ENCODE measurements at places on chromosomes 4 and X.
A peak's percentile ranks its signal among the peaks of the same experiment; 100 is the strongest.

GRCh38 chr4:48450740-48451139 is 32.4 kb upstream of the SLC10A4 start:
- no peak for DNase-seq

DNA sequence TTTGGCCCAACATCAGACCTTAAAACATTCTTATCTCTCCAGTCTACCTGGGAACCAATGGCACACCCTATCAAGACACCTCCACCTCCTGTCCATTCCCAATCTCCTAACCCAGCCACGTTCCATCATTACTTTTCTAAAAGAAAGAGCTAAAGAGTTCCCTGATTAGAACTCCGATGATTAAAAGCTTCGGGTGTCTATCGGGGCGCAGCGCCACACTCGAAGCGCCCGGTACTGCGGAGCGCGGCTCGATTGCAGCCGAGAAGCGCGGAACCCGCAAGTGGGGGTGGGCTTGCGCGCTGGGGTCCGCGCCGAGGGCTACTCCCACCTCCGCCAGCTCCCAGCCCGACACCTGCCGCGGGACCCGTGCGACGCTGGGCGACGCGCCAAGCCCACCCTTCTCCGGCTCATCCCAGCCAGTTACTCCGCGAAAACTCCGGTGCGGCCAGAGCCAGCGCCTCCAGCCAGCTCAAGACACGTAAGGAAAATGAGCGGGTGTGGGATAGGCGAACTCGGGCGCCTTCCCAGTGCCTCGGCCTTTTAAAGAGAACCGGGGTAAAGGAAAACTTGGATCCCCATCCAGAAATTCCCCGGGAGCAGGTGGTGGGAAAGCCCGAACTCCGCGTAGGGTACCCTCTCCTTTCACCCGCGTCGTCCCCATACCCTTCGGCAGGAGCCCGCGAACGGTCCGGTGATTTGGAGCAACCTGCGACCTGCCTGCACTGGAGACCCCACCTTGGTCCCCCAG is 593 bp downstream of the NPY1R start:
- no peak for DNase-seq

- DNase-seq, result no peak
These were observed 97.5 kb downstream of the SNCA start for GRCh38 chr4:89739311-89739988.

DNA sequence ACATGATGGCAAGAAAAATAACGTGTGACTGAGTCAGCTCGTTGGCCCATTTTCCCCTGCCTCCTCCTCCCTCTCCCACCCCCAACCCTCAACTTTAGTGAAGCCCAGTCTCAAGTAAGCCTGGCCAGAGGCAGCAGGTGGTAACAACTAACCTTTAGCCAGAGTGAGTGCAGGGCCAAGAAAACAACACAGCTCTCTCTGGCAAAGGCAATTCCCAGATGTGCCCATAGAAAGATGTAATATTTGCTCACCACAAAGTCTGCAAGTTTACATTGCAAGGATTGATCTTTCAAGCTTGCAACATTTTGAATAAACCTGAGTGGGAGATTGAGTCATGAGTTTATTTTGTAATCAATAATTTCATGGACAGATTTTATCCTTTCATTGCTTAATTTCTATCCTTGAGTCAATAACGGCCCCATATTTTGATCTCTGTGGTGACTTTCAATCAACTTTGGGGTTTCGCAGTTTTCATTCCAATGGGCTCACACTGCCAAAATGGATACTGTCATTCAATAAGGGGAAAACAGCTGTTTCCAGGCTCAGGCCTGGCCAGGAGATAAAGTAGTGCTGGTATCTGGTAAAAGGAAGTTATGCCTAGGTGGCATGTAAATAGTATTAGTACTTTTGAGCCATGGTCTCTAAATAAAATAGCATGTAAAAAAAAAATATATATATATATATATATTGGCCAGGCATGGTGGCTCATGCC is 130.7 kb upstream of the TMEM164 start:
- DNase-seq, result no peak

DNA sequence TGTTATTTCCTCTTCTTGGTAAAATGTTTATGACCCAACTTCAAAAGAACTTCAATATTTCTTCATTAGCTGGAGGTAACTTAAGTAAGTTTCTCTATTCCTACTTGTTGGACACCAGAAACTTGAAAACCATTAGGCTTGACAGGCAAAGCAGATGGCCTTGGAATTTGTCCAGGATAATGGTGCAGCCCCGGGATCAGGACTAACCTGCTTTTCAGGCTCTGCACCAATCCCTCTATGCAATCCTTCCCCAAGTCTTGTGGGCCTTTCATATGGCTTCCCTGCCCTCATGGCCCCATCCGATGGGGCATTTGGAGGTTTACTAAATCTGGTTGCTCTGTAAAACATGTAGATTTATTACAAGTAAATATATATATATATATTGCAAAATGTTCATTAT is 68.5 kb downstream of the SPINK2 start:
- no peak for DNase-seq

- no peak for DNase-seq
These were observed 76.8 kb upstream of the RAB40AL start for GRCh38 chrX:102860235-102860634.

DNA sequence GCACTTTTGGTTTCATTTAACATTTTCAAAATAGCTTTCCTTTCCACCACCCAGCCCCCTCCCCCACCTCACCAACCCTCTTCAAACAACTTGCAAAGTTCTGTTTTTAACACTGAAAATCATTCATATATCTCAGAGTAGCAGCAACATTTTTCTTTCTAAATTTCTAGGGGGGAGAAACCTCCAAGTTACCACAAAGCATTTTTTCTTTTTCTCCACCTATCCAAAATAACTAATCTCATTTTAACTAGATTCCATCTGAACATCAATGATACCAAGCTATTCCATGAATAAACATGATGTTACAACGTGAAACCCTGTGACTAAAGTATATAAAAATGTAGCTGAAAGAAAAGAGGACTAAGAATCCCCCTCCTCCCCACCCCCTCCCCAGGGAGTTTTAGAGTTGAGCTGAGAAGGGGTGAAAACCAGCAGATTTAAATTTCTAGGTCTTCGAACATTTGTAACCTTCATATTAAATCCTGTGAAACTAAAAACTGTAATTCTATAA is 5.2 kb downstream of the LDB2 start:
- no peak for DNase-seq

- no peak for DNase-seq
These were observed 330.1 kb downstream of the BMPR1B start for GRCh38 chr4:95087657-95088455.

- no peak for DNase-seq
These were observed 51.3 kb downstream of the UGT8 start for GRCh38 chr4:114649908-114650307.

- DNase-seq, result no peak
These were observed 38.9 kb downstream of the DTHD1 start for GRCh38 chr4:36320117-36320896.

DNA sequence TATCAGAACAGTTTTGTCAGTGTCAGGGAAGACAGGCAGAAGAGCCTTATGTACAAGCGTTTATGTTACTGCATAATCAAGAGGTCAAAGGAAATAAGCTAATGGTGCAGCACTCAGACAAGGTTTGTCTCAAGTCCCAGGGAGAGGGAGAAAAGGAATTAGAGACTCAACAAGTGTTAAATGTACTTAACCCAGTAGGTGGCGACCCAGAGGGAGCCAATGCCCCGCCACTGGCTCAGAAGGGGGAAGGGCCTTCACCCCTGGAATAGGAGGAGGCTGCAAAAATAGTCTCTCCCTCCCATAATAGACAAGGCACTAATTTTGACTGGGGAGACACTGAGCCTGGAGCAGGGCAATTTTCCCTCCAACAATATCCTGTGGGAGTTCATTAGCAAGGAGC is 14.1 kb upstream of the PAPSS1 start:
- DNase-seq, result no peak

- no peak for DNase-seq
These were observed 77.8 kb downstream of the KLHL13 start for GRCh38 chrX:118038614-118039365.

DNA sequence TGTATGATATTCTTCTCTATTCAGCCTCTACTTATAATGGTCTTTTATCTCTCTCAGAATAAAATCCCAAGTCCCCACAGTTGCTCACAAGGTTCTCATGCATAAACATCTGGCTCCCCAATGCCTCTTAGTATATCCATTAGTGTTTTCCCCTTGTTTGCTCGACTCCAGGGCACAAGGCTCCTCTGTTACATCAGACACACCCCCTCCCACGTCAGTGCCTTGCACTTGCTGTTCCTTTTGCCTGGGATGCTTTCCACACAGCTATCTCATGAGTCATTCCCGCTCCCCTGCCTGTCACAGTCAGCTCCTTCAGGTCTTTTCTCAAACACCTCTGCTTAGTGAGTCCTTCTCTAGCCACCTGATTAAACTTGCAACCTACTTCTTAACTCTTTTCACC is 260.2 kb downstream of the IL1RAPL1 start:
- no peak for DNase-seq

DNA sequence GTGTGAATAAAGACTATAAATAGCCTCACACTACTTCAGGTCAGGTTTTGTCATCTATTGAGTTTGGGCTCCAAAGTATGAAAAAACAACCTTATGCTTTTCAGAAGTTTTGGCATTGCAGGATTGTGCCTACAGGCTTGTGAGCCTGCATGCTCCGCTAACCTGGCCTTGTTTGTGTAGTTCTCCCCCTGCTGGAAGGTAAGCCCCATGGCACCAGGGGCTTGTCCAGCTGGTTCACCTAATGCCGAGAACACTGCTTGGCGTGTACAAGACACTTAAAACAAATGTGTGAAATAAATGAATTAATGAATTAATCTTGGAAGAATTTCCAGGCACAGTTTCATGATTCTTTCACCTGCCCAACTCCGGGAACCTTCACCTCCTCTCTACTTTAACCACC is 1.8 kb upstream of the HSD17B10 start:
- DNase-seq, result peak; percentile 52

- no peak for DNase-seq
These were observed 20.7 kb downstream of the SPANXC start for GRCh38 chrX:141221611-141222010.

DNA sequence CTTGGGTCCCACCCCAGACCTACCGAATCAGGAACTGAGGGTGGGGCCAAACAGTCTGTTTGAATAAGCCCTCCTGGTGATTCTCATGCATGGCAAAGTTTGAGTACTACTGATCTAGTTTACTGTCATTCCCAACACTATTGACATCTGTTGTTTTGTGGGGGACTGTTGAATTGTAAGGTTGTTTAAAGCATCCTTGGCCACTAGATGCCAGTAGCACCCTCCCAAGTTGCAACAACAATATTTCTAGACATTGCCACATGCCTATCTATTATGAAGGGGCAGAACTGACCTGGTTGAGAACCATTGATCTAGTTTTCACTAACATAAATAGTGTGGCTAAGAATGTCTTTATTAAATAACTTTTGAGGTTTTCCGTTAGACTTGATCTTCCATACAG is 15.1 kb downstream of the TAF9B start:
- DNase-seq, result no peak

GRCh38 chr4:4655011-4655410 is 113.2 kb upstream of the STX18 start:
- DNase-seq, result no peak

- DNase-seq, result no peak
These were observed 2.5 kb downstream of the BEX1 start for GRCh38 chrX:103061486-103061885.

DNA sequence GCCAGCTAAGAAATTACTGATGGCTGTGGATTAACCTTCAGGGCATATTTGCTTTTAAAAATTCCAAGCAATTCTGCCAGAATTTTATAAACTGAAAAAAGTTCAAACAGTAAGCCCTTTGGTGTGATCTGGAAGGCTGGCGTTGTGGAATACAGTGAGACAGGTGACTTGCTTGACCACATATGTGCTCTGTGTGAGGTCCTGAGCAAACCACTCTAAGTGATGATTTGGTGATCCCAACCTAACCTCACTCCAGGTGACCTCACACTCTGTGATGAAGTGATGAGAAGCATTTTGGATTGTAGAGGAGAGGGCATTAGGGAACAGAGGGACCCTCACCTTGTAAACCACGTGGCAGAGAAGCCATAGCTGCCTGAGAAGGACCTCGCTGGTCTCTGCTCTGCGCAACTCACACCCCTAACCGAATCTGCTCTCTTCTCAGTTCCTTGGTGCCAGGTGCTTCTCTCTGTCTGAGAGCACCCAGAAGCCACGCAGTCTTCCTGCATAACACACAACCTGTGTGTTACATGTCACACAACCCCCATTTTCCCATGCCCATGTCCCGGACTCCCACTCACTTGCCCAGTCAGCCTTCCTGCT is 106.3 kb downstream of the ENPP6 start:
- no peak for DNase-seq

- DNase-seq, result no peak
These were observed 35.2 kb upstream of the COX18 start for GRCh38 chr4:73104695-73105094.

- no peak for DNase-seq
These were observed 45.7 kb downstream of the ACOX3 start for GRCh38 chr4:8394806-8395205.

DNA sequence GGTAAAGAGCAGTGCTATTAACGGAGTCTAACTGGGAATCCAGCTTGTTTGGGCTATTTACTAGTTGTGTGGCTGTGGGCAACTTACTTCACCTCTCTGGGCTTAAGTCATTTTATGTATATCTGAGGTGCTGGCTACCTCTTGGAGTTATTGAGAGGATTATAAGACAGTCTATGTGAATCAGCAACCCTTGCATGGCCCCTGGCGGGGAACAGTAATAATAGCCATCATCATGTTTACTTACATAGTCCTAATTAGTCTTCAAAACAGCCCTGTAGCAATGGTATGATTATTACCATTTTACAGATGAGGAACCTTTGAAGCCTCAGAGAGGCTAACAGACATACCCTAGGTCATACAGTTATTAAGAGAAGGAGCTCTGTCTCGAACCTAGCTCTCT is 1.5 kb downstream of the HPRT1 start:
- no peak for DNase-seq

DNA sequence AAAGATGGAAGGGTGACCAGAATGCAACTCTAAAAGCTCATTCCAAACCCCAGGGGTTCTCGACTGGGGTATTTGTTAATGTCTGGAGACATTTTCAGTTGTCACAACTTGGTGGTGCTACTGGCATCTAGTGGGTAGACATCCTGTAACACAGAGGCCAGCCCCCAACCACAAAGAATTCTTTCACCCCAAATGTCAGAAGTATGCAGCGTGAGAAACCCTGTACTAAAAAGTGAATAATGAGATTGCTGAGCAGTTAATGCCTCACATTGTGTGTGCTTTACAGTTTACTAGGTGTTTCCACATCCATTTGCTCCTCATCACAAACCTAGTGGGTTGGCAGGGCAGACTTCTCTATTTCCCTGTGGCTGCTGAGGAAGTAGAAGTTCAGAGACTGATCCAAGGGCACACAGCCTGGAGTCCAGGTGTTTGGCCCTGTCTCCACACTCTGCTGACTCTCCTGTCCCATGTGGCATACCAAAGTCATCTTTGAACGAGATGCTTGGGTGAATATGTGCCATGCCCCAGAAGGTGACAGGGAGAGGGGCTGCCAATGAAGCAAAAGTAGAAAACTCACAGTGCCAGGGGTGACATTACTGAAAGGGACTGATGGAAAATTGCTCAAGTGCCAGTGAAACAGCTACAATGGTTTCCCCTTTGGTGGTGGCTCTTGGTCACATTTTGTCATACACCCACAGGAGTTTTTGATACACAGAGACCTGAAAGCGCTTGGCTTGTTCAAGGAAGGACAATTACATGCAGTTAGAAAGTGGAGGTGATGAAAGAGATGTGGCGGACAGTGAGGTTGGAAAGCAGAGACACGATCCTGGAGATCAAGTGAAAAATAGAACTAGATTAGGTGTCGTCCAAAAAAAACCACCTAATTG is 10.1 kb upstream of the TMEM154 start:
- no peak for DNase-seq
